Naive thymus-derived CD4-positive, alpha-beta T cell (primary cell): ENCODE measurements at places on chromosomes 6 and 20.

DNA sequence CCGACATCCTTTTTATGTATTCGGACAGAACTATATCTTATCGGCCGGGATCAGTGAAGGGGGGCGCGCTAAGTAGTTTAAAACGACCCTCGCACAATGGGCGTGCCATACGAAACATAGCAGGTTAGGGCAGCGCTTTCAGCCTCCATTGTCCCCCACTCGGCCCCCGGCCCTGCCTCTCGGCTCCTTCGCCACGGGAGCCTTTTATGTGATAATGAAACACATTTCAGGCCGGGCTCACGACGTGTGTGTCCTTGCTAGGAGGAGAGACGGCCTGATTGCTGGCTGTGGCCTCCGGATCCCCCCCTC lies 5.3 kb downstream of the FOXA2 start:
- no peak for DNase-seq

DNA sequence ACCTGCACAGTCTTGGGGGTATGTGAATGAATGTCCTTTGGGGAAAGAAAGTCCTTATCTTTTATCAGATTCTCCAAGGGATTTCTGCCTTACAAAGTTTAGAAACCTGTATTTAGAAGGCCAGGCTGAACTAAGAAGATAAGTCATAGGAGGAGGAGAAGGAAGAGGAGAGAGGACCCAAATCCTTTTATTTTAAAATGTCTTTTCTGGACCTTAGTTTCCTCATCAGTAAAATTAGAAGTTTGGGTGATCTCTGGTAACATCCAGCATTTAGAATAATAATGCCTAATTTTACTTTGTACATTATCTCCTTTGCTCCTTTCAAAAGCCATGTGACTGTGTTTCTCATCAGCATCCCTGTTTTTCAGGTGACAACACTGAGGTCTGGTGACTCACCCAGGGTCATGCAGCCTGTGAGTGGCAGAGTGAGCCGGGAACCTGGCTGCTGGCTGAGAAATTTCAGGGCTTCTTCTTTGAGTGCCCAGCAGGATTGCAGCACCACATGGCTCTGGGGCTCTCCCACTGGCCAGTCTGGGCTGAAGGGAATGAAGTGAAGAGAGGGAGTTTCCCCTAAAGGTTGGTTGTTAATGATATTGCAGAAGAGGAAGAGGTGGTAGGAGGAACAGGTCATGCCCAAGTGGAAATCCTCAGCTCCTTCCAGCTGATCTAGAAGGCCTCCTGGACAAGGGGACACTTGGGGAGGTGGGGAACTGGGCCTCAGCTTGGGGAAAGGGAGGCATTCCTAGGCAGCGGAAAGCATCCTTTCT lies 34.0 kb downstream of the VEGFA start:
- DNase-seq: no peak

- no peak for DNase-seq
Measured at GRCh38 chr6:48449002-48449401, 338.0 kb upstream of the PTCHD4 start.

DNA sequence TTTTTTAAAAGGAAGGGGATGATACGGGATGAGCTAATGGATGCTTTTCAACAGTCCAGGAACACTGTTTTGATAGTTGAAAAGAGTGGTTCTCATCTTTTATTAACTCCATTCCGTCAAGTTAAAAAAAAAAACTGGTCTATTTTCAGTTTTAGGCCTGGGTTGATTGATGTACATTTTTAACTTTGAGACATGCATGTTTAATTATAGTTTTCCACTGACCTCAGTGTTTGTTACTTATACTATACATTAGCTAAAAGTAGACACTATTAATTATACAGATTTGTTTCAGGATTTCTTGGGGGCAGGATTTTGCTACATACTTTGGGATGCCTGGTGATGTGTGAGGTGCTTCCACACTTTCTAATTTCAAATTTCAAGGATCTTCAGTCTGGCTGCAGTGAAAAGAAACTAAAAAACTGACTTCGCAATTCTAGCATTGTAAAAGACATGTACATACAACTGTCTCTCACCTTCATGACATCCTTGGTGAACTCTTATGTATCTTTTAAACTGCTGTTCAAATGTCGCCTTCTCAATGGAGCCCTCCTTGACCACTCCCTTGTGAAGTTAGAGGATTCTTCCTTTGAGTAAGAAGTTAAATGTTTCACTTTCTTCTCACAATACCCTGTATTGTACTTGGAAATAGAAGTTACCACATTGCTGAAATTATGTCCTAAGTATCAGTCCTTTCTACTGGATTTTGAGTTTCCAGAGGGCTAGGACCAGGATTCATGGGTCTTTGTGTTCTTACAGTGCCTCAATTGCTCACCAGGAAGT lies 101.7 kb downstream of the TSHZ2 start:
- no peak for DNase-seq

GRCh38 chr6:16572943-16573342 lies 188.3 kb downstream of the ATXN1 start:
- DNase-seq: no peak

DNA sequence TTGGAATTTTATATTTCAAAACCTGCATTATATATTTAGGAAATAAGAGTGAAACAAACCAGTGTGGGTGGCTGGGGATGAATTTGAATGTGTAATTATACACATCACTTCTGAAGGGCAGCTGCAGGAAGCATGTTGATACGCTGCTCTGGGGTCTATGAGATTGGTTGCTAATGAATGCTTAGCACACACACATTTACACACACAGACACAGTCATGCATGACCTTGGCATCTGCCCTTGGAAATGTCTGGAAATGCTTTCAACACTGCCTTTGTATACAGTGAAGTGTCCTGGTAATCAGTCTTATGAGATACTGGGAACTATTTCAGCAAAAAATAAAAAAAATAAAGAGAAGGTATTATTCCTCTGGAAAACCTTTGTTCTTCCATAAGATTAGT lies 83.4 kb downstream of the ELOVL4 start:
- DNase-seq: no peak

DNA sequence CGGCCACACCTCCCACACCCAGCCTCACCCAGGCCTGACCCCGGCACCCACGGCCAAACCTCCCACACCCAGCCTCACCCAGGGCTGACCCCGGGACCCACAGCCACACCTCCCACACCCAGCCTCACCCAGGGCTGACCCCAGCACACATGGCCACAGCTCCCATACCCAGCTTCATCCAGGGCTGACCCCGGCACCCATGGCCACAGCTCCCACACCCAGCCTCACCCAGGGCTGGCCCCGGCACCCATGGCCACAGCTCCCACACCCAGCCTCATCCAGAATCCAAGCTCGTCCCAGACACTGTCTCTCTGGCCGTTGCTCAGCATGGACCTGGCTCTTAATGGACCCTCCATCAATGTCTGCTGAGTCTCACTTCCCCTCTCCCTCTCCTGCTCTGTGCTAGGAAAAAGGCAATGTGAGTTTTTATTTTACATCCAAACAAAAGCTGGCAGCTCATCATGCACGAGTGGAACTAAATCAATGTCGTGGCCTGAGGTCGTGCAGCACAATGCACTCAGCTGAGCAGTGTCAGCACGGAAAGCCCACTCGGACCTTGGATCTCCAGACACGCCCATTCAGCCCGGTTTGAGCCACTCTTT lies 36.1 kb downstream of the NINL start:
- no peak for DNase-seq

DNA sequence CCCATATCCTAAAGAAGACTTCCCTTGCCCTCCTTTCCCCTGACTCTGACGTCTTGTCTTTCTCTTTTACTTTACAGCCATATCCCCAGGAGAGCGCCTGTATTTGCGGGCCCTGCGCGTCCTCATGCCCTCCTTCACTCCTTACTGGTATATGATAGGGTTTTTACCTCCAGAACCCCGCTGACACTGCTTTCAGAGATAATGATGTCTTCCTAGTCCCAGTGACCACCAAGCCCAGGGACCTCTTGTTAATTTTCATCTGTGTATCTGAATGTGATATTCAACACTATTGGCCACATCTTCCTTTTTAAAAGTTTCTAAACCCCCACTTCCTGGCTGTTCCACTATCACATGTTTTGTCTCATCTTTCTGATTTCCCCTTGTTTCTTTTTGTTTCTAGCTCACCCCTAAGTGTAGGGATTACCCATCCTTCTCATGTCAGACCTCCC lies 102.0 kb downstream of the HIVEP1 start:
- DNase-seq: no peak
